Activated CD4-positive, alpha-beta T cell treated with anti-CD3 and anti-CD28 coated beads, Interleukin-2, amount 10 ng/mL, durations not matched to agents 7 days and 5 days (primary cell): ENCODE measurements at places on chromosomes 5 and 9.

- DNase-seq: no peak
These were observed 102.4 kb upstream of the SMC2 start for GRCh38 chr9:103991698-103992097.

DNA sequence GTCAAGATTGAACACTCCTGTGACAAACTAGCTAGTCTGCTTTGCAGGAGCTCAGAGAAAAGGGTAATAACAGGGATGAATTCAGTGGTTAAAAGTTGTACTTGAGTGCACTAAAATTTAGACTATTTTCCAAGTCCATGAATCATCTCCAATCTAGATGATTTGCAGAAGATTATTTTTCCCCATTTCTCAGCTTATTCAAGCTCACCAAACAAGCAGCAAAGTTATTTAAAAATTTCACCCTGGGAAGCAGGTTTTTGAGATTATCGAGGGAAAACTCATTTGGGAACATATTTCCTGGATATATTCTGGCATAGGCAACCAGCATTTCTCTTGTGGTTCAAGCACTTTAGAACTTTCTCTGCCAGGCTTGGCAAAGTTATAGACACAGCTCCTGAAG is 311.4 kb downstream of the TLE1 start:
- no peak for DNase-seq

DNA sequence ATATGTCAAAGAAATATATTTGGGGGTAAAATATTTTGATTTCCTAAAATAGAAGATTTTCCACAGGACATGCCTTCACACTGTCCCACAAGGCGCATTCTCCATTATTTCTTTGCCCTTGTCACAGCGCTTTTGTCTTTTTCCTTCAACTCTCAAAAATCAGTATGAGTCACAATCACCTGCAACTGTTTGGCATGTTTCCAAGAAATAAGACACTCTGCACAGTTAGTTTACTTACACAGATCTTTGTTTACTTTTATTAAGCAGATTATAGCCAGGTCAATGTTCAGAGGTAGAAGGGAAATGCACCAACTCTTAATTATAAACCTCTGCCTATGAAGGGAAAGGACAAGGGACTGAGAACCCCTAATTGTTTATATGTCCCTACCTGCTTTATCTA is 9.5 kb downstream of the CEMIP2 start:
- no peak for DNase-seq

GRCh38 chr5:157456301-157456700 is 3.7 kb upstream of the NIPAL4 start:
- DNase-seq: no peak

- DNase-seq: no peak
These were observed 799.1 kb downstream of the TAF11L14 start for GRCh38 chr5:18433336-18433735.
